ENCODE measurements at places on chromosomes 3 and 15.

GRCh38 chr3:88307666-88308065 lies 157.9 kb downstream of the C3orf38 start:
- DNase-seq, result no peak

GRCh38 chr15:37907136-37907535 lies 27.3 kb upstream of the TMCO5A start:
- no peak for DNase-seq

GRCh38 chr3:42710323-42711021 lies 7.9 kb upstream of the HHATL start:
- no peak for DNase-seq

- DNase-seq, result peak; percentile 6
Observed at GRCh38 chr3:158106766-158107471, 699 bp upstream of the SHOX2 start.

DNA sequence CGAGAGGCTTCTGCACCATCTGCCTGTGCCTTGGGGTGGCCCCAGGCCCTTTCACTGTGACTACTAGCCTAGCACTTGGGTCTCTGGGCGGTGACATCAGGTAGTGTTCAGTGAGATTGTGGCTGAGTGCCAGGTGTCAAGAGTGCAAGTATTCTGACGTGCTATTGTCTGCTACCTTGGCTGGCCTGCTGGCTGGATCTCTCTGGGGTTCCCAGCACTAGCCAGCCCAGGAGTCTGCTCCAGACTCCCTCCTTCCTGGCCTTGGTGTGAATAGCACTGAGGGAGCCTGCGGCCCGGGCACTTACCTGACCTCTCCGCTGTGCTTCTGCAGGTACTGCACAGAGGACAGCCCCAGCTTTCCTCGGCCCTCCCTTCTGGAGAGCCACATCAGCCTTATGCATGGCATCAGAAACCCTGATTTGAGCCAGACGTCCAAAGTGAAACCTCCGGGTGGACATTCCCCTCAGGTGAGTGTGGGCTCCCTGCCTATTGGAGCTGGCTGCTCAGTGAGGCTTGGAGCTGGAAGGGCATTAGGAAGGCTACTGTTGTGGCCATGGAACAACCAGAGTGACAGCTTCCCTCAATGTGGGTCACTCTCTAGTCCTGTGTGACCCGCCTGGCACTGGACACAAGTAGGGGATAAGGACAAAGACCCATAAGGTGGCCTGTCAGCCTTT lies 17.5 kb upstream of the ALPK3 start:
- no peak for DNase-seq

DNA sequence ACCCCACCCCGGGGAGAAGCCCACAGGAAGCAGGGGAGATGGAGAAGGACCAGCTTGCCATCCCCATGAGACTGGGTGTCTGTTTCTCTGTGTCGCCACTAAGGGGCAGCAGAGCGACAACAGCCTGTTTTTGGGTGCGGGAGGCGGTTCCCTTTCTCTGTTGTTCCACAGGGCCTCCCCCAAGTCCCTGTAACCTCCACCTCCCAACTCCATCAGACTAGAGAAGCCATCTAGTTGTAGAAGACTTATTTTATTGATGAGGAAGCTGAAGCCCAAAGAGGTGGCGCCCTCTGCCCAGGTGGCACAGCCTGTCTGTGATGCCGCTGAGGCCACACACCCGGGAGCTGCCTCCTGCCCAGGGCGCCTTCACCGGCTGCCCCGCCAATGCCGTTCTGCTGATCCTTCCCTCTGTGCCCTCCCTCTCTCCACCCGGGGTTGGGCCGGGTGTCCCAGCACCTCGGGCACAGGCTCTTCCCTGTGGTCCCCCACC lies 3.9 kb upstream of the CCDC9B start:
- no peak for DNase-seq

GRCh38 chr3:21734746-21735145 lies 16.3 kb downstream of the ZNF385D start:
- no peak for DNase-seq

- peak; percentile 83 for DNase-seq
Observed at GRCh38 chr3:112101916-112102315, 15.7 kb downstream of the C3orf52 start.

DNA sequence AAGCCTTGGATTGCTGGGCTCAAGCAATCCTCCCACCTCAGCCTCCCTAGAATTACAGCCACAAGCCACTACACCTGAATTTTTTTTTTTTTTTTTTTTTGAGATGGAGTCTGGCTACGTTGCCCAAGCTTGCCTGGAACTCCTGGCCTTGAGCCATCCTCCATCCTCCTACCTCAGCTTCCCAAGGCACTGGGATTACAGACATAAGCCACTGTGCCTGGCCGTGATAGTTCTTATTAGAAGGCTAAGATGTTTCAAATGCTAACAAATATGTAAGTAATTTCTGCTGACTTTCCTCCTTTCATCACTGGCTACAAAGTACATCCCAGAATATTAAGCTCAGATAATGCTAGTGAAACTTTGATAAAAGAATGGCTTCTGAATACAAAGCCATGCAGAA lies 5.7 kb upstream of the SETMAR start:
- no peak for DNase-seq
